Natural killer cell (primary cell): ENCODE measurements at places on chromosomes 4 and X. TPM values are rescaled to one million over a fixed set of nuclear protein-coding genes. Genes with fewer than 3 reads are reported as not detected.
A peak's percentile ranks its signal among the peaks of the same experiment; 100 is the strongest.

- DNase-seq = peak; percentile 51
Observed at GRCh38 chr4:4995103-4995907, 24.0 kb downstream of the CYTL1 start.

PABPC5 gene
- not detected for total RNA-seq

PSAPL1 gene
- total RNA-seq = not detected

DNA sequence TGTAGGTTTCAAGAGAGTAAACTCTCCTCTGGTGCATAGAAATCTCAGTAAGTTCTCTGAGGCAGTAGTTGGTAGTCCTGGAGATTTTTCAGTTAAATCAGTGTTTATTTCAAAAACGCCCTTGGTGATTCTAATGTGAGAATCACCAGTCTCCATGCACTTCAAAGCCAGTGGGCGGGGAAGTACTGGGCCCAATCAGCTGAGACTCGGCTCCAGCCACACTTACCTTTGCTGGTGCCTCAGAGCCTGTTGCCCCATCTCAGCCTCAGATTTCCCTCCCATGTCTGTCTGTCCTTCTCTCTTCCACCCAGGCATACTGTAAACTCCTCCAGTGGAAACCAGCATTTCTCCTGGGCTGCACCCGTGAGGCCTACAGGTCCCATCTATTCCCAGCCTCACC lies 7.4 kb upstream of the MGST2 start:
- no peak for DNase-seq

DNA sequence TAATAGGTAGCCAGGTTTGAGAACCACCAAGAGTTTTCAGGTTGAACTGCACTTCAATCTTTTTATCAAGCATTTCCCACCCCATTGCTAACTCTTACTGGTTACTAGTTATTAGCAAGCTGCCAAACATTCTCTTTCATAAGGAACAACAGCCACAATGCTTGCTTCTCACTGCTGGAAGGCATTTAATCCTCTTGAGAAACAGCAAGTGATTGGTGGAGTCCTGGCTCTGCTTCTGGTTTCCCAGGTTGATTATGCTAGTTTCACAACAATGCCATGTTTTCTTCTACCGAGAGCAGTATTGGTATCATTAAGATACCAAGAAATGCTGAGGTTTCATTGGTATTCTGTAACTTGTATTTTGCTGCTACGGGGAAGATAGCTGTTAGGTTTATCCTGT lies 32.2 kb upstream of the TXLNG start:
- DNase-seq = no peak

DNA sequence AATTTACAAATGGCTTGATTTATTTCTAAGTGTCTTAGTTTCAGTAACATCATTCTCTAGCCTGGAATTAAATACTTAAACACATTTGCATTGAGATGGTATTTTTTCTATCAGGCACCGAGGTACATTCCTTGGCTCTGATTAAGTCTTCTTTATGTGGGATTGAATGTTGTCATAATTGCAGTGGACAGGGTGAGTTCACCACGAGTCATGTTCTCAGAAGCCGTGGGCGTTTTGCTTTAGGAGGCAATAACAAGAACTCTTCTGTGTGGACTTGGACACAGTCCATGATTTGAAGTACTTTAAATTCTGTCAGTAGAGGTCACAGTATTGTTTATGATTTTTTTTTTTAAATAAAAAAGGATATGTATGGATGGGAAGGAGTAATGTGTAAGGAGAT lies 57.1 kb upstream of the EFHC2 start:
- DNase-seq = no peak

SCFD2 gene
- total RNA-seq = 26.4 TPM

DNA sequence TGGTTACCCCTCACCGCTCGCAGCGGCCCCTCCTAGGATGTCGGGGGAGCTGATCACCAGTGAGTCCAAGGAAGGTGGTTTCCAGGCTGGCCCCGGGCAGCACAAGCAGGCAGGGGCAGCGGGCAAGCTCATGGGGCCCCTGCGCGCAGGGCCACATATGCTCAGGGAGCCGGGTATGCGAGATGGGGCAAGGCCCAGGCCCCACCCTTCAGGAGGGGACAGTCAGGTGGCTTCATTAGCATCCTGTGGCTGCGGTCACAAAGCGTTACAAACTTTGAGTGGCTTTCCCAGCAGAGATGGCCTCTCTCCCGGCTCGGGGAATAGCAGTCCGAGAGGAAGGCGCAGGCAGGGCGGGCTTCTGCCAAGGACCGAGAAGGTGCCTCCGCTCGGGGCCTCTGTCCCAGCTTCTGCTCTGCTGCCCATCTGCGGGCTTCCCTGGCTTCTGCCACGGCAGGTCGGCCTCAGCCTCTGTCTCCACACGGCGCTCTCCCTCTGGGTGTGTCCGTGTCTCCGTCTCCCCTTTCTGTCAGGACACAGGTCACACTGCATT lies 13.5 kb downstream of the ABCD1 start:
- no peak for DNase-seq

DNA sequence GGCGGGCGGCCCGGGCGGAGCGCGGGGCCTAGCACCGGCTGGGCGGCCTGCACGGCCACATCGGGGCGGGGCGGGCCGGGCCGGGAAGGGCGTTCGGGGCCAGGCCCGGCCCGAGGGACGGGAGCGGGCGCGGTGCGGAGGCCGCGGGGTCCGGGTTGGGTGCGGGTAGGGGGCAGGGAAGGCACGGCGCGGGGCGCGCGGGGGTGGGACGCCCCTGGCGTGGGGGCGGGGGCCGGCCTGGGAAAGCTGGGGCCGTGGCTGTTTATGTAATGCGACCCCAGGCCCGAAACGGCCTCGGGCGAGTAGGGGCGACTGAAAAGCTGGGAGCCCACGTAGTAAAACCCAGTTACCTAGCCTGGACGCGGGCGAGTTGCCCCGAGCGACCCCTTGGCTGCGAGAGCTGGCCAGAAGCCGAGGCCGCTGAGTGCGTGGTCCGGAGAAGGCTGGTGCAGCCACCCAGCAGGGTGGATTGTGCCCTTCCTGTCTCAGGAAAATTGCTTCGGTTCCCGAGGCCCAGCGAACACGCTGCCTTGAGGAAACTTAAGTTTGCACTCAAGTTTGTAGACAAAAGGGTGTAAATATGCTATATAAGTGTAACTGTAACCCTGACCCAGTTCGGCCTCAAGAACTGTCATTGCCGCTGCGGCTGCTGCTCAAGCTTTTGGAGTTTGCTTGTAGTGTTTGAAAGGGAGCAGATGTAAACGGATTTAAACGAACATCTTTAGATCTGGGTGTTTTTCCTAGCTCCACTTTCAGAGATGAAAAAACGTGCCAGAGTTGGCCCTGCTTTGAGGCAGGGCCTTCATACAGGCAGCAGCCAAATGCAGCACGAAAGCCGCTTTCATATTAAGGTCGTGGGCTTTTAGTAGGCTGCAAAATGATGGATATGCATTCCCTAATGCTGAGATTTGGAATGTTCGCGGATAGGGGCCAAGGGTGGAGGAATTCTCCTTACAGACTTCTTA lies 674 bp downstream of the SEC24B start:
- peak; percentile 46 for DNase-seq

GRCh38 chr4:130077275-130077674 lies 981.3 kb downstream of the C4orf33 start:
- DNase-seq = no peak

DNA sequence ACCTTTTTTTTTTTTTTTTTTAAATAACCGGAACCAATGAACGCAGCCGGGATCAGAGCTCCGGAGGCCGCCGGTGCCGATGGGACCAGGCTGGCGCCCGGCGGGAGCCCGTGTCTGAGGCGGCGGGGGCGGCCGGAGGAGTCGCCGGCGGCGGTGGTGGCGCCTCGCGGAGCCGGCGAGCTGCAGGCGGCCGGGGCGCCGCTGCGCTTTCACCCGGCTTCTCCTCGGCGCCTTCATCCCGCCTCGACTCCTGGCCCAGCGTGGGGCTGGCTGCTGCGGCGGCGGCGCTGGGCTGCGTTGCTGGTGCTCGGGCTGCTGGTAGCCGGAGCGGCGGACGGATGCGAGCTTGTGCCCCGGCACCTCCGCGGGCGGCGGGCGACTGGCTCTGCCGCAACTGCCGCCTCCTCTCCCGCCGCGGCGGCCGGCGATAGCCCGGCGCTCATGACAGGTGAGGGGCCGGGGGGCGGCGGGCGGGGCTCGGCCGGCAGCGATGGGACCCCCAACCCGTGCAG lies 337 bp downstream of the STIM2 start:
- peak; percentile 60 for DNase-seq

GRCh38 chrX:114532111-114532805 lies 51.6 kb upstream of the HTR2C start:
- no peak for DNase-seq

GRCh38 chrX:47321823-47322371 lies 48.5 kb upstream of the ZNF157 start:
- DNase-seq = no peak

PGAM4 gene
- total RNA-seq = not detected

DNA sequence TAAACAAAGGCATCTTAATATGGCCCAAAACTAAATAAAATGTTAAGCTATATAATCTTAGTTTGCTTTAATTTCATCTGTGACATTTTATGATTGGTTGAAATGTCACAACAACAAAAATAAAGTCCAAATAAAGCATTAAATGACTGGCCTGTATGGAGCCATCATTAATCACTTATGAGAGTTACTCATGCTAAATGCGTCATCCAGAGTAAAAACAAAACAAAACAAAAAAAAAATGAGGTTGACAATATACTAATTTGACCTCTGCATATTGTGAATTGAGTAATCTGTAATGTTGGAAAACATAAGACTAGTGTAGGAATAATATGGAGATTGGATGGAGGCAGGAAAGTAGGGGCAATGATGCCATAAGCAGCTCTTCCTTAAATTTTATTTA lies 139.7 kb downstream of the MAPK10 start:
- DNase-seq = no peak

- DNase-seq = no peak
Observed at GRCh38 chr4:13988353-13989305, 361.1 kb upstream of the BOD1L1 start.

GPR173 gene
- total RNA-seq = 0.48 TPM
